Neural progenitor cell (in vitro differentiated cells): ENCODE measurements at places on chromosomes 2 and 18. TPM values are rescaled to one million over a fixed set of nuclear protein-coding genes. Genes with fewer than 3 reads are reported as not detected.
A peak's percentile ranks its signal among the peaks of the same experiment; 100 is the strongest.

GRCh38 chr2:179248024-179248348, 16.6 kb downstream of the SESTD1 start:
- no peak for DNase-seq

DNA sequence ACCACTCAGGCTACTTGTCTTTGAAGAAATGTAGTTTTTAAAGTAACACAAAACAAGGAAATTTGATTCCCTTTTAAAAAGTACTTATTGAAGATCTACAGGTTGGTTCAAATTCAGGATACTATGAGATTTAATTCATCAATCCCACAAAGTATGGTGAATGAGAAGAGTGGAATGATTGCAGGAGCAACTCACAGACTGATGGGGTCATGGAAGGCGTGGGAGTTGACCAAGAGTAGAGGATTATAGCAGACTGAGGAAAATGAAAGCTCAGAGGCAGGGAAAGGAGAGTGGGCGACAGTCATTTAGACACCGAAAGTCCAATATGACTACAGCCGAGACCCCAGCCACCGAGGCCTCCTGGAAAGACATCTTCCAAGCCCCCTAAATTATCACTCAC, 12.5 kb upstream of the DAPL1 start:
- DNase-seq, result no peak

DNA sequence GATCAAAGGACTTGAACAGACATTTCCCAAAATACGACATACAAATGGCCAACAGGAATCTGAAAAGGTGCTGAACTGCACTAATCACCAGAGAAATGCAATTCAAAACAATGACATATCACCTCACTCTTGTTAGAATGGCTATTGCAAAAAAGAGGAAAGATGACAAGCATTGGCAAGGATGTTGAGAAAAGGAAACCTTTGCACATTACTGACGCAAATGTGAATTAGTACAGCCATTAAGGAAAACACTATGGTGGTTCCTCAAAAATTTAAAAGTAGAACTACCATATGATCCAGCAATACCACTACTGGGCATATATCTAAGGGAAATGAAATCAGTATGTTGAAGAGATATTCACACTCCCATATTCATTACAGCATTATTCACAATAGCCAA, 57.7 kb upstream of the ASPRV1 start:
- no peak for DNase-seq

GRCh38 chr2:231483398-231484329, 19.4 kb upstream of the NCL start:
- DNase-seq, result no peak

DNA sequence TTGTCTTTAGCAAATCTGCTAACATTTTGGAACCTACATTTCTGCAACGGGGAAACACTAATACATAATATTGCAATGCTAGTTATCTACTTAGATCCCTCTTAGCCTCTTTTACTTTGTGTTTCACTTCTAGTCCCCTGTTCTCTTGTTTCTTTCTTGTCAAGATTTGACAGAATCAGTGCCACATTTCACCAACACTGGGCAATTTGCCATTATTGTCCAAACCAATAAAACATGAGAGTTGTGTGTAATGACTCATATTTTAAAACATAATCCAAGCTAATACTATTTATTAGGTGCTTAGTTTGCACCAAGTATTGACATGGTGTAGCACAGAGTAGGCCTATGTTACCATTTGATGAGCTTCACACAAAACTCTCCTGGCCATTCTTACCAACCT, 33.7 kb upstream of the ACVR1C start:
- DNase-seq, result no peak

- DNase-seq, result peak; percentile 73
Measured at GRCh38 chr2:110729106-110729505, 3.3 kb upstream of the ACOXL start.

DNA sequence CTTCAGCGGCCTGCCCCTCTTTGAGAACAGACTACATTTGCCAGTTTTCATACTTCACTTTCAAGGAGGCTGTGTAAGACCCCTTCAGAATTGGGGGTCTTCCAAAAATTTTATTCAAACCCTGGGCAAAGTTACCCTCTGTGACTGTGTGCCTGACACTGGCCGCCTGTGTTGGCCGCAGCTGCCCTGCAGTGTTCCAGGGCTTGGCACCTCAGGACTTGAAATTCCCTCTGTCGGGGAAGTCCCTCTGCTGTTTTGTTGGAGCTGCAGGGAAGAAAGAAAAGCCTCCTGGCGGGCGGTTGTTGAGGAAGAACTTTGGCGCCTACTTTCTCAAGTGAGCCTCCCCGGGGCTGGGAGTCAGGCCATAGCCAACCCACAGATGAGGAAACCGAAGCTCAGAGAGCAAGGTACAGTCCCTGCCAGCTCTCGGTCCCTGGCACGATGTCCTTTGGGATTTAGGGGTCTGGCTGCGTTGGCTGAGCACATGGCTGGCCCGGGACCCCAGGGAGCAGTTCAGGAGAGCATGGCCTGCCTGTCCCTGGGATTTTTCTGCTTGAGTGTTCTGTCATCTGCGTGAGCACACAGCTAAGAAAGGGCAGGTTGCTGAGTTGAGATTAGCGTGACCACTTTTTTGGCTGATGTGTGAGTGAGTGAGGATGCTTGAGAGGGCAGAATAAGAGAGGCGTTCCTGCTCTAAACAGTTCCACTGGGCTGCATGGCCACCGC, 17.9 kb upstream of the ASB1 start:
- DNase-seq, result no peak

DNA sequence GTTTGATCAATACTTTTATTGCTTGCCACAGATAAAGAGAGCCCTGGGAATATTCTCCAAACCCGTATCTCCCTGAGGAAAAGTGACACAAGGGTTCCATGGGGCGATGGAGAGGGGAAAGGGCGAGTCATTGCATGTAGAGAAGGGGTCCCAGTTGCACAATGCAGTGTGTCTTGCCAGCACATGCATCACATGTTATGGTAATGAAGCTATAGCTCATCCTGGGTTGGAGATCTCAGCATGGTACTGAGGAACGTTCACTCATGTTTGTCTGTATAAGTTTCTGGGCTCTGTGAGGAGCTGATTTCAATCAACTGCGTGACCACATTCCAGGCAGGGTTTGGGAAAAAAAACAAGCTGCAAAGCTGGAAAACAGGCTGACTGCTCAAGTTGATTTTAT, 220.7 kb upstream of the MC4R start:
- DNase-seq, result no peak

GRCh38 chr18:32798209-32798960, 25.6 kb upstream of the KLHL14 start:
- no peak for DNase-seq

DNA sequence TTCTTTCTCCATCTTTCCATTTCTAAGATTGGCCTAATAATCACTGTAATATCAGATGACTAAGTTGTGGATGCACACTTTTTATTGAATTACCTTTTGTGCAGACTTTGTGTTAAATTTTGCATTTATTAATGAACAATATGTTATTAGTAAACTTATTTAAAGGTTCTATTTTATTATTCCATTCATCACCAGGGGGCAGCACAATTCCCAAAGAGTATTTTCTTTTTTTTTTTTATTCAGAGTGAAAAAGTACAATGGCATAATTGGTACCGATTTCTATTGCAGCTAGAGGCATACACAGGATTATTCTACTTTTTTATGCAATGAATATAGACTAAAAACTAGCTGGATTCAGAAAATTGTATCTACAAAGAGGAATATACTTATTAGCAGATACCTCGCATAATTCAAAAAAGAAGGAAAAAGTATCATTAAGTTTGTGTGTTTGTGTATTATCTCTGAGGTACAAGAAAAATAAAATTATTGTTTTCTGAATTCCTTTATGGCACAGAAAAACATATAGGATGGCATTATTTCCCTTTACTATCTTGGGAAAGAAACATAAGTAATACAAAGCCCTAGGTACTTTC, 390.6 kb downstream of the ERBB4 start:
- peak; percentile 29 for DNase-seq

- DNase-seq, result no peak
Measured at GRCh38 chr2:173148520-173148919, 72.9 kb downstream of the MAP3K20 start.

DNA sequence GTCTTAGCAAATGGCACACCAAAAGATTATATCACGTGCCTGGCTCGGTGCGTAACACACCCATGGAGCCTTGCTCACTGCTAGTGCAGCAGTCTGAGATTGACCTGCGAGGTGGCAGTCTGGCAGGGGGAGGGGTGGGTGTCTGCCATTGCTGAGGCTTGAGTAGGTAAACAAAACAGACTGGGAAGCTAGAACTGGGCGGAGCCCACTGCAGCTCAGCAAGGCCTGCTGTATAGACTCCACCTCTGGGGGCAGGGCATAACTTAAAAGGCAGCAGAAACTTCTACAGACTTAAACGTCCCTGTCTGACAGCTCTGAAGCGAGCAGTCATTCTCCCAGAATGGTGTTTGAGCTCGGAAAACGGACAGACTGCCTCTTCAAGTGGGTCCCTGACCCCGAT, 55.9 kb upstream of the FSHR start:
- DNase-seq, result peak; percentile 43

DNA sequence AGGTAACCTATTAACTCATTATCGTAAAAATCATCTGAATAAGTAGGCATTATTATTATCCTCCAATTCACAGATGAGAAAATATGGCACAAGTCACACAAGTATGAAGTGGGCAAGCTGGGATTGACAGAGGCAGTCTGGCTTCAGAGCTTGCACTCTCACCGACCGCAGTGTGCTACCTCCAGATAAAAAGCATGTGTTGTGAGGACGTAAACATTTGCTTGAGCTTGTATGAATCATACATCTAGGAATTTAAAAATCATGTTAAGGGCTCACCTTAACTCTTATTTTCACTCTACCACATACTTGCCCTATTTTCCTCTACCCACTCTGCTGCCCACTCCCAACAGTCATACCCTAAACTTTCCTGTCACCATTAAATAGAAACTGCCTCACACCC, 65.3 kb upstream of the AMMECR1L start:
- no peak for DNase-seq

- no peak for DNase-seq
Measured at GRCh38 chr2:51409920-51410319, 378.0 kb upstream of the NRXN1 start.

- DNase-seq, result no peak
Measured at GRCh38 chr18:25818505-25818904, 271.9 kb downstream of the SS18 start.

- DNase-seq, result peak; percentile 91
Measured at GRCh38 chr2:136215449-136215848, 97.5 kb upstream of the CXCR4 start.

GRCh38 chr2:48148841-48149430, 242.6 kb upstream of the FBXO11 start:
- no peak for DNase-seq

- no peak for DNase-seq
Measured at GRCh38 chr2:175259164-175259563, 77.7 kb upstream of the ATP5MC3 start.

- no peak for DNase-seq
Measured at GRCh38 chr18:63980896-63981460, 11.1 kb downstream of the SERPINB8 start.

DNA sequence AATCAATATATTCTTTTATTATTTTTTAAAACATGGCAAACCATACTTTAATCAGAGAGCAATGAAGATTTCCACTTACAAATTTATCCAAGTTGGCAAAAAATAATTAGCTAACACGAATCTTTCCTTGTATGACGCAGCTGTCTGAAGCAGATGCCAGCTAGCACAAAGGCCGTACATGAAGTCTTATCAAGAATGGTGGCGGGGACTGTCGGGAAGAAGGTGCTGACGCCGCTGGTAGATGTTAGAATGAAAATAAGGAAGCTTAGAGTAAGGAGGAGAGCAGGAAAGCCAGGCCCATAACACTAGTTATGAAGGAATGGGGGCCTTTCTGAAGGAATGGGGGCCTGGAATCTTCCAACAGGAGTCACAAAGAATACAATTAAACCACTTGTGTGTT, 96.7 kb downstream of the ZNF516 start:
- DNase-seq, result no peak

DNA sequence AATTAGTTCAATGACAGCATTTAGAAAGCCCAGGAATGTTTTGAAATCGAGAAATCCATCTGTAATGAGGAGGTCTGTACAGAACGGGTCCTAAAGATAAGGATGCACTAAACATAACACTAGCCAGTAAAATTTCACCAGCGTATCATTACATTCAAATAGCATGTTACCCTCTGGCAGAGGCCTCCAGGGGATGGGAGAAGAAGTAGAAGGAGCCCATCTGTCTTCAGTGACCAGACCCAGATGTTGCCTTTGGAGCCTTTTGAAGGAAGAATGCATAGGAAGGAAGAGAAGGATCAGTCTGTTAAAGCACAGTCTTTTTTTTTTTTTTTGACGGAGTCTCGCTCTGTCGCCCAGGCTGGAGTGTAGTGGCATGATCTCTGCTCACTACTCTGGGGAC, 86.1 kb upstream of the BCL2L11 start:
- DNase-seq, result no peak

DNA sequence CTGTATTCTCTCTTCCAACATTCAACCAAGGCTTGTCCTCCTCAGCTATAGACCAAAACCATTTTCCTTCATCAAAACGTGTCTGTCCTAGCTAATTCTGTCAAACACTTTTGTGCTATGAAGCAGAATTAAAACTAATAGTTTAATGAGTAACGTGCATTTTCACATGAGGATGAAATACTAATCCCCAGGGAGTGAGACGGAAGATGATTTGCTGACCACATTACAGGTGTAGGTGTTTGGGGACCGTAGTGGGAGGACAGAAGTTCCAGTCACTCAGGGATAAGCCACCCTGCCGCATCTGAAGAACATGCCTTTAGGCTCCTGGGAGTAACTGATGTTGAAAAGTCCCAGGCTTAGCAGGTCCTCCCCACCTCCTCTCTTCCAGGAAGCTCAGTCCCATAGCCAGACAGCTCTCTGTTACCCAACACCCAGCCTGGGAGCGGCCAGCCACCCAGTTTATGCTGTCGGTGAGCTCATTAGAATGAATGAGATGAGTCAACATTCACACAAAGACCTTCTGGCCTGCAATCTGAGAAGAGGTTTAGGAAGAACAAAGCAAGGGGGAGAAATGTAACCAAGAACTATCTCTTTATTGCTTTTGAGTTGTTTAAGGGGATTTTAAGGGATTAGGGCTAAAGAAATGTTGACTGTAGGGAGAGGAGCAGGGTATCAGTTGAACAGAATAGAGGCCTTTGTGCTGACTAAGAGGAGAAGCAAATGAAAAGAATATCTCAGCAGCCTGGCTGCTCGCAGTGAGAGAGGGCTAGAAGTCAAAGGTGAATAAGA, 122.5 kb downstream of the FOXI3 start:
- DNase-seq, result peak; percentile 93

- DNase-seq, result no peak
Measured at GRCh38 chr18:23208600-23208999, 73.3 kb downstream of the CABLES1 start.

- DNase-seq, result no peak
Measured at GRCh38 chr18:66209656-66210055, 394.2 kb downstream of the CDH19 start.

Gene CHRNG
- not detected in 2 replicates for total RNA-seq

Gene POTEC
- total RNA-seq, result 0.06 TPM in 1 of 2 replicates, not detected in the other

Gene TUBA3D
- total RNA-seq, result not detected in 2 replicates

Gene DNAJC5G
- total RNA-seq, result not detected in 2 replicates

Gene ANKMY1
- total RNA-seq, result 4.2 and 6.9 TPM in 2 replicates

Gene RAMP1
- not detected in 2 replicates for total RNA-seq

Gene RNF152
- total RNA-seq, result 23.0 and 24.1 TPM in 2 replicates

Gene RDH14
- 27.7 and 33.5 TPM in 2 replicates for total RNA-seq

Gene UPP2
- not detected in 2 replicates for total RNA-seq

Gene AMER3
- total RNA-seq, result not detected in 2 replicates

Gene TMEM247
- not detected in 2 replicates for total RNA-seq
